Activated CD4-positive, alpha-beta T cell treated with anti-CD3 and anti-CD28 coated beads for 36 hours (primary cell): ENCODE measurements at places on chromosomes 1 and 21. TPM values are rescaled to one million over a fixed set of nuclear protein-coding genes. Genes with fewer than 3 reads are reported as not detected.

DNA sequence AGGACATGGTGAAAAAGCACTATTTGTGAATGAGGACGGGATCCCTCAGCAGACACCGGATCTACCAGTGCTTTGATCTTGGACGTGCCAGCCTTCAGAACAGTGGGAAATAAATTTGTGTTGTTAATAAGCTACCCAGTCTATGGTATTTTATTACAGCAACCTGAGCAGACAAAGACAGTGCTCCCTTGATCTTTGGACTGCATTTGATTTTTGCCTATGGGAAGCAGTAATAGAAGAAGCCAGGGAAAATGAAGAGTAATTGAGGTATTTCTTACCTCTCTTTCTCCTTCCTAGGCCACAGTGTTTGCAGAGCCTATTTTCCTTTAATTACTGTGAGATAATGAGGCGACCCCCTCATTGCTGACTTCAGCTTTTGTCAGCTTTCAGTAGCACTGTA is 87.9 kb downstream of the PDE4B start:
- DNase-seq, result no peak

- DNase-seq, result no peak
Observed at GRCh38 chr1:111894497-111894896, 95.0 kb downstream of the KCND3 start.

DNA sequence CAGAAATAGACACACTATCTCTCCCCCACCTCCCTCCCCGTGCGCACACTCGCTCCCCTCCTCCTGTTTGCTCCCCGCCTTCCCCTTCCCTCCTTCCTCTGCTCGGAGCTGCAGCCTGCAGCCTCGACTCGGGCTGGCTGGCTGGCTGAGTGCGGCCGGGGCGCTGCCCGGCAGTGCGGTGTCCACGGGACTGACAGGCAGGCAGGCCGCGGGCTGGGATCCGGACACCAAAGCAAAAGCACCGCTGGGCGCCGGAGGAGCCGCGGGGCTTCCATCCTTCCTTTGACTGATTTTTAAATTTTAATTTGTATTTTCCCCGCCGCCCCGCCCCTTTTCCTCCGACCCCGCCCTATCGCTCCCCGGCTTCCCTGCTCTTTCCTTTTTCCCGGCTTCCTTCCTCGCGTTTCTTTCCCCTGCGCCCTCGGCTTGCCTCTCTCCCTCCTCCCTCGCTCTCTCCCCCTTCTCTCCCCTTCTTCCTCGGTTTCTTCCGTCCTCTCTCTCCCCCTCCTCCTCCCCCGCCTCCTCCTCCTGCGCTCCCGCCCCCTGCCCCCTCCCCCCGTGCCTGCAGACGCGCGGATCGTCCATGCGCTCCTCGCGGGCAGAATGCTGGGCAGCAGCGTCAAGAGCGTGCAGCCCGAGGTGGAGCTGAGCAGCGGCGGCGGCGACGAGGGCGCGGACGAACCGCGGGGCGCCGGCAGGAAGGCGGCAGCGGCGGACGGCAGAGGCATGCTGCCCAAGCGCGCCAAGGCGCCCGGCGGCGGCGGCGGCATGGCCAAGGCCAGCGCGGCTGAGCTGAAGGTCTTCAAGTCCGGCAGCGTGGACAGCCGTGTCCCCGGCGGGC is 109.4 kb downstream of the NAV1 start:
- DNase-seq, result peak; percentile 23

DNA sequence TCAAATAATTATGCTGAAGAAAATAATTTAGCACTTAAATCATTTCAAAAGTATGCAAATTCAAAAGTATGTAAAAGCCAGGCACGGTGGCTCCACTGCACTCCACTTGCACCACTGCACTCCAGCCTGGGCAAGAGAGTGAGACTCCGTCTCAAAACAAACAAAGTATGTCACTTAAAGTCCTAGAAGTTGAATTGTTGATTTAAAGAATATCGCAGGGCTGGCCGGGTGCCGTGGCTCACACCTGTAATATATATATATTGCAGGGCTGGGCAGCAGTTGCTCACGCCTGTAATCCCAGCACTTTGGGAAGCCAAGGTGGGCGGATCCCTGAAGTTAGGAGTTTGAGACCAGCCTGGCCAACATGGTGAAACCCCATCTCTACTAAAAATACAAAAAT is 8.8 kb upstream of the SETDB1 start:
- DNase-seq, result no peak

DNA sequence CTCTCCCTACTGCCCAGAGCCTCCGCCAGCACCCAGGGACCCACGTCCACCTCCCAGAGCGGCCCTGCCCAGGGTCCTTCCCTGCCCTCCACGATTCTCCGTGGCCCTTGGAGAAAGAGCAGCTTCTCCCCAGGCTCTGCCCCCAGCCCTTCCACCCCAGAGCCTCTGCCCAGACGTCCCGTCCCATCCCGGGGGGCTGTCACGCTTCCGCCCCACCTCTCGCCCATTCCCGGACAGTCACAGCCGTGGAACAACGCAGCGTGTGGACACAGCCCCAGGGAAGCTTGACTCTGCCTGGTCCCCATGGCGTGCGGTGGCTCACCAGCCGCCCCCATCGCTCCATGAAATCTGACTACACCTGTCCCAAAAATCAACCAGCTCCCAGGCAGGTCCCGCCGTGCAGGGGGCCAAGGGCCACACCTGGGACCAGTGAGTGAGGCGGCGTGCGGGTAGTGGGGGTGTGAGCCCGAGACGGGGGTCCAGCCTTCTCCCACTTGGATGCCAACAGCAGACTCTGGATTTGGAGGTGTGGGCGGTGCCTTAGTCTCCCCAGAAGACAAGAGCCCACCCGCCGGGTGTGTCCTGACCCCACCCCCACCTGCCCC is 12.5 kb upstream of the TTLL10 start:
- no peak for DNase-seq

GRCh38 chr1:7010534-7011200 is 225.4 kb downstream of the CAMTA1 start:
- no peak for DNase-seq

DNA sequence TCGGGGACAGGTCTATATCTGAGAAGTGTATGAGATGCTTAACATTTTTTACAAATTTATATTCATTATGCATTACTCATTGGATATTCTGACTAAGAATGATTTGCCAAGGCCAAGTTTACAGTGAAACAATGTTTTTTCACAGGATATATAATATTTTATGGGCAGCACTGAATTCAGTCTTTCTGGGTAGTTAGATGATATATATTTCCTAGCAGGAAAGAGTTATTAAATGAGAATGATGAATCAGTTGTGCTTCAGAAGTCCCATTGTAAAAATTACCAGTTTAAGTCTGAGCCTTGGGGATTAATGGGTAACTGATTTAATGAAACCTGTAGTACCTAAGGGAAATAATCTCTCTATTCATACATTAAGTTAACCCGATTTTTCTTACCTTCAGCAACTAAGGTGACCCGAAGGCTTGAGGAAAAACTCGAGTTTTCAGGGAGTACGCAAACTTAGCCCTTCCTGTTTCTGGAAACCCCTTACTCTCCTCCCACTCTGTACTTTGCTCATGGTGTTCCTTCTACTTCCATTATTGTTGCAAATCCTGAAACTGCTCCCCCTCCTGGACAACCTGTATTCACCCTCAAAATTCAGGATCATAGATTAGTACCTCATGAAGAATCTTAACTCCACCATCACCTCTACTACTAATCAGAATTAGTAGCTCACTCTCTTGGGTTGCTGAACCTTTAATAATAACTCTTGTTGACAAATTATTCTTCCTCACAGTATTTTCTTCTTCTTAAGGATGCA is 135.1 kb downstream of the AK5 start:
- no peak for DNase-seq

Gene KIF21B
- 67.1 TPM for total RNA-seq

Gene CFHR2
- total RNA-seq, result not detected
